ENCODE measurements at places on chromosomes 5 and 9.

DNA sequence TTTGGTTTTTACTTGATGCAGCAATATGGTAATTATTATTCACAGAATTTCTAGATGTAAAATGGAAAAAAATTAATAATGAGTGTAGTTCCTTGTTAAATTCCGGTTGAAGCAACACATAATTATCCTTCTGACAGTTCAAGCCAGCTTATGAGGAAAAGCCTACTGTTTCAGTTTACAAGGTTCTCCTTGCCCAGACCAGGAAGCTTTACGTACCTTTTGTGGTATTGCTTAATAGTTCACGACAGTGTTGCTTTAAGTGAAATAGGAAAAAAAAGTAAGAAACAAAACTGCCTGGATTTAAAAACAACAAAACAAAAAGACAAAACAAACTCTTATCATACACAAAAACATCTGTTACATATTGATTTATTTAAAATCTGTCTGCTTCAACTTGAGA lies 547.3 kb upstream of the C9orf72 start:
- no peak for DNase-seq

- DNase-seq: no peak
Measured at GRCh38 chr9:105670315-105670714, 8.1 kb downstream of the TAL2 start.

GRCh38 chr5:96067894-96068614 lies 106.4 kb upstream of the ELL2 start:
- no peak for DNase-seq

DNA sequence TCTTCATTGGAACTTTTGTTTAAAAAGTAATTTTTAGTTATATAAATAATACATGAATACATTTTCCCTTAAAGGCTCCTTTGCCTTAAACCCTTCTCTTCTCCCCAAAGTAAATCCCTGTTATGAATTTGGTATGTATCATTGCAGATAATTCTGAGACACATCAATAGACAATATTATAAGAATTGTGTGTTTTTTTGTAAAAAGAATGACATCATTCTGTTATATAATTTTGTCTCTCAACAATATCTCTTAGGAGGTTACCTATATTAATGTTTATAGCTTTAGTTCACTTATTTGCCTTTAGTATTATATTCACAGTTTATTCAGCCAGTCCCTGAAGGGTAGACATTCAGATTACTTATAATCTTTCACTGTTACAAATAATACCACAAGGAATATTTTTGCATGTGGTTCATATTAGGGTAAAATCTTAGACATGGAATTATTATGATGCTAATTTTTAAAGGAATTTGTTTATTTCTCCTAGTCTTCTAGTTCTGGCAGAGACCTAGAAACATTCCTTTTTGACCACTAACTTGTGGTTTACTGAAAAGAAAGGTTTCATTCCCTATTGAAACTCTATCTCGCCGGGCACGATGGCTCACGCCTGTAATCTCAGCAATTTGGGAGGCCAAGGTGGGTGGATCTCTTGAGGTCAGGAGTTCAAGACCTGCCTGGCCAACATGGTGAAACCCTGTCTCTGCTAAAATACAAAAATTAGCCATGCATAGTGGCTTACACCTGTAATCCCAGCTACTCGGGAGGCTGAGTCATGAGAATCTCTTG lies 105.6 kb downstream of the KCTD16 start:
- no peak for DNase-seq

- no peak for DNase-seq
Measured at GRCh38 chr9:78187763-78188484, 48.0 kb upstream of the CEP78 start.

DNA sequence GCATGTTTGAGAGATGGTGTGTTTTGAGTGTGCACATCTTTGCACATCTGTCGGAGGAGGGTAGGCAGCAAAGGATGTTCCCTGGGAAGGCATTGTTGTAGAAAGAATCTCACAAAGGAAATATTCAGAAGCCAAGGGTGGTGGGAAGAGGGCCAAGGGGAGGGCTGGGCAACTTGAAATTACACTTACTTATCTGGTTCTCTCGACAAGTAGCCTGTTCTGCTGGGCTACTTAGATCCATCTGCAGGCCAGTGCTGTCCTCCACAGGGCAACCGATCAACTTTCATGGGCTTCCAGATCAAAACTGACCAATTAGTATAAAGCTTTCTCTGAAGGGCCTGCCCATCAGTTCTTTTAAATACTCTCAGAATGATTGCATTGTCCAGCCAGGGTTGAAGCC lies 495.2 kb downstream of the GADD45G start:
- DNase-seq: no peak

DNA sequence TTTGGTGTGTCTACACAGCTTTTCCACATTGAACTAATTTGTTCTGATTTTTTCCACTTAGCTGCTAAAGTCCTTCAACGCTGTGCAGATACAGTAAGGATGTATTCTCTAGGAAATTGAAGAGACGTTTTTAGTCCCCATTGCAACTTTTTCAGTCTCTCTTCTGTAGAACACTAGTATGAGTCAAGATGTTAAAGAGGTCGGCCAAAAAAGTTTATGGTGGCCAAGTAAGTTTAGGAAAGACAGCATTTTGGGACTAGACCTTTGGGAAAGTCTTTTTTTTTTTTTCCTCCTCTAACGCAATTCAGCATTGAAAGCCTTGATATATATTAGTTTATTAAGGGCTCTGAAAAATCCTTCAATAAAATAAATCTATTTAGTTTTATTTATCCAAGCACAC lies 243.5 kb upstream of the FBXL7 start:
- no peak for DNase-seq

- no peak for DNase-seq
Measured at GRCh38 chr5:131994090-131994489, 17.4 kb downstream of the ACSL6 start.

GRCh38 chr9:91946653-91947488 lies 3.2 kb downstream of the ROR2 start:
- DNase-seq: no peak

GRCh38 chr9:78807286-78807685 lies 510.4 kb downstream of the PSAT1 start:
- no peak for DNase-seq

- no peak for DNase-seq
Measured at GRCh38 chr9:31418419-31418818, 966.0 kb upstream of the ACO1 start.
